ENCODE measurements at places on chromosomes 2 and 18.

- DNase-seq = no peak
Measured at GRCh38 chr2:19580264-19580663, 221.8 kb upstream of the OSR1 start.

GRCh38 chr18:59918320-59918755, 18.5 kb downstream of the PMAIP1 start:
- DNase-seq = peak; percentile 45

DNA sequence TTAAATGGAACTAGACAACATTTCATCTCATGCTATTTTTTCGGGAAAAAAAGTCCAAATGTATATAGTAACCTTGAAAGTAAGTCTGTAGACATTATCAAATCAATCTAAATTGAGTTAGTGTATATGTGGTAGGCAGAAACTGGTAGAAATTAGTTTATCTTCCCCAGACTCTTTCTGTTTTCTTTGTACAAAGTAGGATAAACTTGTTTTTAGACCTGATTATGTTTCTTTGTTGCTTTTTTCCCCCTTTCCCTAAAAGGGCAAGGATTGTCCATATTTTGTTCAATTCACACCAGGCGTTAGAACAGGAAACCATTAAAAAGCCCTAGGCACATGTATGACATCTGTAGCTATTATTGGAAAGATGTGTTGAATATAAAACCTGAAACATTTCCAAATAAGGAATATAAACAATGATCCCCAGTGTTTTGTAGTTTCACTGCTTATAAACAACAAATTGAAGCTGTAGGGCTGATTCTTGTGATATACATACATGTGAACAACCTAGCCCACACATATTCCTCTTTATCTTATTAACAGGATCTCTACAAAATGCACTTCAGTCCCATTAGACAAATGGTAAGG, 528.3 kb downstream of the PARD3B start:
- DNase-seq = no peak

DNA sequence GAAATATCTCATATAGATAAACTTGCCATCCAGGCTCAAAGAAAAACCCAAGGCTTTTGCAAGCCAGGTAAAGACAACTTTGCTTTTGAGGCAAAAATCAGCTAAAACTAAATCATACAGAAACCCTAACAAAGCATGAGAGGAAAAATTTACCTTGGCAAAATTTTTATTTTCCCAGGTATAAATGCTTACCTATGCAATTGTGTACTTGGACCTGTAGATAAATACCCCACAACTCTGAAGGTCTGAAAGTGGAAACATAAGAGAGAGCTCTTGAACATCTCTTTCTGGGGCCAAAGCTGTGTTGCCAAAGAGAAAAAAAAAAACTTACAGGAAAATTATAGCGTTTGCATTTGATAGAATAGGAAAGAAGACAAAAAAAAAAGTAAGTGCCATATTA, 14.6 kb upstream of the CSRNP3 start:
- DNase-seq = no peak

DNA sequence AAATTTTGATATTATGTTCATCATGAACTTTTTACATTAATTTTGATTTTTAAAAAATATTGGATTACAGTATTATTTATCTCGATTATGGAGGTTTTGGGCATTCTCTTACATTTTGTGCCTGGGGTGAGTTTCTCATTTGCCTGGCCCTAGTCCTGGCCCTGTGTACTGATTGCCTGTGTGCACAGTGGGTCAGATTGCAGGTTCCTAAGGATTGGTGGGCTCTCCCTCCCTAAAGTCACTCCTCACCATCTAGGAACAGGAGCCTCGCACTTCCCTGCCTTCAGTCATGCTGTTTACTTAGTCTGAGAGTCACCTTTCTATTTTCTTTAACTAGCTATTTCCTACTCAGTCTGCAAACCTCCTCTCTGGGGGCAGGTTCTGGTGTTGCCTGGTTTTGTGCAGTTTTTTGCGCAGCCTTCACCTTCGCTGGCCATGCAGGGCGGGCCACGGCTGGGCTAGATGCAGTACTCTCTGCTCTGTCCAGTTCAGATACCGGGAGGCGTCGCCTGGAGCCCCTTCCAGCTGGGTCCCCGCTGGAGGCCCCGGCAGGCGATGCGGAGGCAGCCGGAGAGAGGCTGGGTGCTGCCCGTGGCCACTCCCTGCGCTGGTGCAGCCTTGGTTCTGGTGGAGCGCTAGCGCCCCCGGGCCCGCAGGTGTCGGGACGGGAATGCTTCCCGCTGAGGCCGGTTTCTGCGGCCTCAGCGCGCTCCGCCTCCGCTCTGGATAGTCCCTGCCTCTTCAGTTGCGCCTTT, 23.3 kb upstream of the MC5R start:
- peak; percentile 80 for DNase-seq

GRCh38 chr18:44997174-44997573, 316.5 kb downstream of the SETBP1 start:
- no peak for DNase-seq

DNA sequence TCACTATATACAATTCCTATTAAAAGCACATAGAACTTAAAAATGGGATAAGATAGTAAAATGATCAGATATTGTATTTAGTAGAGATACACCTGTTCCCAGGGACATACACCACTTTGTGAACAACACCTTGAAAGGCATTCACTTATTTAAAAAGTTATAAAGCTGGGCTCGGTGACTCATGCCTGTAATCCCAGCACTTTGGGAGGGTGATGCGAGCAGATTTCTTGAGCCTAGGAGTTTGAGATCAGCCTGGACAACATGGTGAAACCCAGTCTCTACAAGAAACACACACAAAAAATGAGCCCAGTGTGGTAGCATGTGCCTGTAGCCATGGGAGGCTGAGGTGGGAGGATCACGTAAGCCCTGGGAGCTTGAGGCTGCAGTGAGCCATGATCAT, 90.9 kb downstream of the RAPGEF4 start:
- DNase-seq = no peak

- no peak for DNase-seq
Measured at GRCh38 chr2:218709908-218710307, 727 bp upstream of the TTLL4 start.

DNA sequence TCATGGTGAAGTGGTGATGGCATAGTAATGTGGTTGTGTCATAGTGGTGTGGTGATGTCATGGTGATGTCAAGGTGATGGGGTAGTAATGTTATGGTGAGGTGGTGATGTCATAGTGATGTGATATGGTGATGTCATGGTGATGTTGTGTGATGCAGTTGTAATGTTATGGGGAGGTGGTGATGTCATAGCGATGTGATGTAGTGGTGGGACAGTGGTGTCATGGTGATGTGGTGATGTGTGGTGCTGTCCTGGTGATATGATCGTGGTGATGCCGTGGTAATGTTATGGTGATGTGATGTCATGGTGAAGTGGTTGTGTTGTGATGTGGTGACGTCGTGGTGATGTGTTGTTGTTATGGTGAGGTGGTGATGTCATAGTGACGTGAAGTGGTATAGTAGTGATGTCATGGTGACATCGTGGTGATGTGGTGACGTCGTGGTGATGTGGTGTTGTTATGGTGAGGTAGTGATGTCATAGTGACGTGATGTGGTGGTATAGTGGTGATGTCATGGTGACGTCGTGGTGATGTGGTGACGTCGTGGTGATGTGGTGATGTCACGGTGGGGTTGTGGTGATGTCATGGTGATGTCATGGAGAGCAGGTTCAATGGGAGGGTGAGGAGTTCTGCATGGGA, 242.7 kb upstream of the MYT1L start:
- peak; percentile 46 for DNase-seq

- DNase-seq = no peak
Measured at GRCh38 chr18:39752351-39752750, 2186.8 kb upstream of the CELF4 start.

DNA sequence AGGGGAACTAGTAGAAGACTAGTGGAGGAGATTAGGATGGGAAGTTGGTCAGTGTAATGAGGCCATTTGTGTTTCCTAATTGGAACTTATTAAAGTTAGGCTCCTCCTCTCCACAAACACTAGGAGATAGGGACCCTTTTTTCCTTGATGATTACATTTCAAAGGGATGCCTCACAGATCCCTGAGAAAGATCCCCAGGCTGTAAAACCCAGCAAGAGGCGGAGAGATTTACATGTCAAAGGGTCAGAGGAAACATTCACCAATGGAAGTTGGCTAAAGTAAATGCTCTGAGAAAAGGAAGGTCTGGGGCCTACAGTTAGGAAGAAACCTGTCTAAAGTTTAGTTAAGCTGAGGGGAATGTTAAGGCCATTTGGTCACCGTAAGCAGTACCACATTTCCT, 1.4 kb upstream of the CCDC85A start:
- DNase-seq = no peak

GRCh38 chr2:196985511-196986183, 59.1 kb upstream of the PGAP1 start:
- no peak for DNase-seq

DNA sequence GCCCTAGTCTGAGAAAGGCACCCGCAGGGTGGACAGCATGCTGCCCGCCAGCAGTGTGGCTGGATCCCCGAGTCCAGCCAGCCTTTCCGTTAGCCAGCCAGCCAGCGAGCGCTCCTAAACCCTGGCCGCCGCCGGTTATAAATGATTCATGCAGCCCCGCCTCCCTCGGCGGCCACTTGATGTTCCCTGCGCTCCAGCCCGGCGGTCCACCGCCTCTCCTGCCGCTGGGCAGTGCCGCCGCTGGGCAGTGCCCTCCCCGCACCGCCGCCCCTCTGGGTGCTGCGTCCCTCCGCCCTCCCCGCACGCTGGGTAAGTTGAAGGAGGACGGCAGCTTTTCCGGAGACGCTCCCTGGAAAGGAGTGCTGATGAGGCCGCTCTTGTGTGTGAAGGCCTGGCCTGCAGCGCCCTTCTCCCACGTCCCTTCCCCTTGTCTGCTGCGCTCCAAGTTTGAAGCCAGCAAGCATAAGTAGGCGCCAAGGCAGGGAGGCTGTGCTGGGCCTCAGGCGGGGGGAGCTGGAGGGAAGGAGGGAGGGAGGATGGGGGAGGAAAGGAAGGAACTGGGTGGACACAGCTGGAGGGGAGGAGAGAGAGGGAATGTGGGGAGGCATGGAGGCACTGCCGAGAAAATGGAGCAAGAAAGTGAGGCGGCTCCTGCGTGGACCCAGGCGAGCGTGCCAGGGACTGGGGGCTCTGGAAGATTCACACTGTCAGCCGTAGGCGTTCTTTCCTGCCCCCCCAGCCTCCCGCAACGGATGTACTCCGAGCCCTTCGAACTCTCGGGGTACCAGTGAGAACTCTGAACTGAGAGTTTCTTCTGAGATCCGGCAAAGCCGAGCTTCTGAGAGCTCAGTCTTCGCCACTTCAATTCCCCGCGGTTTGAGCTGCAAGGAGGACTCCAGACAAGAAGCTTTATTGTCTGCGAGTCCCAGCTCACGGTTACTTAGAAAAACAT, 131.9 kb downstream of the GLI2 start:
- DNase-seq = peak; percentile 10

GRCh38 chr2:33312355-33312754, 164.1 kb upstream of the RASGRP3 start:
- no peak for DNase-seq

DNA sequence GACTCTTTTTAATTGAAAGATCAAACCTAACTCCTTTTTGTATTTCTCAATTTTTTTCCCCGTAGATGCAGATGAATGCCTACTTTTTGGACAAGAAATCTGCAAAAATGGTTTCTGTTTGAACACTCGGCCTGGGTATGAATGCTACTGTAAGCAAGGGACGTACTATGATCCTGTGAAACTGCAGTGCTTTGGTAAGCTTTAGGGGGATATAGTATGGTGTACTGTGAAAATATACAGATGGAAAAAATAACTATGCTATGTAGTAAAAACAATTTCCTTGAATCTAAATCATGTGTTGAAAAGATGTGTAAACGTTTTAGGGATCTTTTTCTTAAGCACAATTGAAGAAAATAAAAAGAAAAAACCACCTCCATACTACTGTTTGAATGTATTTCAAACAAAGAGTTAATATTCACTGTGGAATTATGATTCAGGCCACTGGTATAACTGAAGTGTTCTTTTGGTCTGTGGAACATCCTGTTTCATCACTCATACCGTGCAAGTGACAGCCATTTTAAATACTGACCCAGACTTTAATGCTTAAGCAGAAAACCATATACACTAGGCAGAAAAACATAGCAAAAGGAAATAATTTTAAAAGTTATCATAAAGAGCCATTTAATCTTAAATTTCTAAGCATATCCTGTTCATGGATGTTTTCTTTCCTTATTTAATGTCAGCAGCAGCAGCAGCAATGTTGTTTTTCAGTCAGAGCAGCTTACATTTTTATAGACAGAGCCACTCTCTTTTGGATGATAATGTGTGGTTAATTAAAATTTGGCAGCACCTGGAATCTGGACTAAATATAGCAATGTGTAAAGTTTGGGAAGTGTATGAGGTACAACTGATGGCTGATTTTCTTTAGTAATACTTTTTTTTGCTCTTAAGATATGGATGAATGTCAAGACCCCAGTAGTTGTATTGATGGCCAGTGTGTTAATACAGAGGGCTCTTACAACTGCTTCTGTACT, 112.8 kb upstream of the RASGRP3 start:
- no peak for DNase-seq

DNA sequence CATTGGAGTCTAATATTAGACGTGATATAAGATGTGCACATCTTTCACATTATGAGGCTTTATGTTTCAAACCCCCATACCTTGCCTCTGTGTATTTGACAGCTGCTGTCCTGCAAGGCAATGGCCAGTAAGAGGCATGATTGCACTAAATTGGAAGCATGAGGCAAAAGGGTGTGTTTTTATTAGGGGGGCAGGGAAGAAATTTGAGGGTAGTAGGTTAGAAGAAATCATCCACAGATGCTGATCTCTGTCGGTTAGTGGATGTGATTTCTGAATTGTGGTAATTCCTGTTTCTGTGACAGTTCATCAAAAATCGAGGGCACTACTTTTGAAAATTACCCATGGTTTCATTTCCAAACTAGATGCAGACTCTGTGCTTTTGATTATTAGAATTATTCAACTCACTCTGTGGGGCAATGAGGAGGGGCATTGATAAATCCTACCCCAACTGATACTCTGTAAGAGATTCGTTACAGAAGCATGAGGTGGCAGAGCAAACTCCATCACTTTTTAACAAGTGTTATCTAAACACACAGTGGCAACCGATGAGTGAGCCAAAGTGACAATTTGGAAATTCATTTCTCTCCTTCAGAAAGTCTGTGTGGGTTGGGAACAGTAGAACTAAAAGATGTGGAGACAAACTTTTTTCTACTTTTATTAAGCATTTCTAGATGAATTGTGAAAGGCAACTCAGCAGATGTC, 453.0 kb downstream of the ARHGAP15 start:
- no peak for DNase-seq

- DNase-seq = peak; percentile 80
Measured at GRCh38 chr2:219001577-219002394, 8.6 kb upstream of the CRYBA2 start.

DNA sequence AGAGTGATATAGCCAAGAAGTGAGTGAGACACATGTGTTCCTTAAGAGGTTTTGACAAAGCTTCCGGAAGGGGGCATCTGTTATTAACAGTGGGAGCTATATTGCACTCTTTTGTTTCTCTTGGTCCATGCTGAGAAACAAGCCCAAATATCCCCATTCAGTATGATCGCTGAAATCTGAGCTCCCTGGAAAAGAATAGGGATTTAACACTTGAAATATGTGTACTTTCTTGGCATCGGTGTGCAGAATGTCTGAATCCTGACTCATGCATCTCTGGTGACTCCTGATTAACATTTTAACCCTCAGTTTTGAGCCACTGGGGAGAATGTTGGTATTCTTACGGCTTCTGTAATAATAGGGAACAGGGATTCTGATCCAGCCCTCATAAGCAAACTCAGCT, 448.1 kb downstream of the TSN start:
- DNase-seq = no peak

GRCh38 chr2:139790807-139791752, 1010.9 kb upstream of the NXPH2 start:
- DNase-seq = no peak

GRCh38 chr2:226898897-226899296, 63.0 kb downstream of the RHBDD1 start:
- DNase-seq = no peak

- DNase-seq = no peak
Measured at GRCh38 chr2:70751881-70752280, 16.1 kb downstream of the ADD2 start.
